ENCODE measurements at places on chromosomes 4 and X. TPM values are rescaled to one million over a fixed set of nuclear protein-coding genes. Genes with fewer than 3 reads are reported as not detected.

The SSX2 gene
- not detected for polyA plus RNA-seq

The GABRQ gene
- polyA plus RNA-seq, result 1.2 TPM

The PITX2 gene
- polyA plus RNA-seq, result not detected

The RELL1 gene
- polyA plus RNA-seq, result 1.7 TPM

The RAB41 gene
- polyA plus RNA-seq, result not detected

The ADD1 gene
- polyA plus RNA-seq, result 190 TPM

The PHOX2B gene
- polyA plus RNA-seq, result not detected

The NUDT11 gene
- 118 TPM for polyA plus RNA-seq

The REPS2 gene
- polyA plus RNA-seq, result 15.1 TPM

The GAGE12F gene
- not detected for polyA plus RNA-seq

The F11 gene
- polyA plus RNA-seq, result not detected

The PWWP3B gene
- polyA plus RNA-seq, result 7.5 TPM

The GATB gene
- polyA plus RNA-seq, result 15.3 TPM

Data from neural cell (in vitro differentiated cells).